ENCODE measurements at places on chromosomes 7 and 10. TPM values are rescaled to one million over a fixed set of nuclear protein-coding genes. Genes with fewer than 3 reads are reported as not detected.

DNA sequence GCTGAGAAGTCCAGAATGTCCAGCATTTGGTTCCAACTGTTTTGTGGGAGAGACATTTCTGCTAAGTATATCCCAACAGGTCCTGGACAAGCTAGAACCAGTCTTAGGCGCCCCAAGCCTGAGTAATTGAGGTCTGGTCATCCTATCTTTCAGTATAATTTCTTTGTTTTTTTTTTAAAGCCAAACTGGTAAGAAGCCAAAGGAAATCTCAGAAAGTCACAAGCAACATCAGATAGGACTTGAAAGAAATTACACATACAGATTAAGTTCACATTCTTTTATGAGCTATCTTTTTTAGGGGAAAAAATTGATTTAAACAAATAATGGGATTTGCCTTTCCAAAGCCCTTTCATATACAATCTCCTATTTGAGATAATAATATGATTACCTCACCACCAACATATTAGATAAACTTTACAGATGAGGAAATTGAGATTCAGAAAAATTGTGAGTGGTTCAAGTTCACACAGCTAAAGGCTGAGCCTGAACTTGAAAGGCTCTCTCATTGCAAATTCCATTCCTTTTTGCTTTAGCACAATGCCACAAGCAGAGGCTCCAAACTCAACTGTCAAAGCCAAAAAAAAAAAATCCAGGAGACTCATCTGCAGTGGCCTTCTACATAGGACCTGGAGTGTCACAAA, 15.0 kb downstream of the PDLIM1 start:
- no peak overlapping the region for H3K4me3 ChIP-seq
- H3K36me3 ChIP-seq, result no peaks in the 10 kb centered on the region
- peaks cover 10% of the 10 kb centered on the region for H3K27me3 ChIP-seq
- no peak for DNase-seq

DNA sequence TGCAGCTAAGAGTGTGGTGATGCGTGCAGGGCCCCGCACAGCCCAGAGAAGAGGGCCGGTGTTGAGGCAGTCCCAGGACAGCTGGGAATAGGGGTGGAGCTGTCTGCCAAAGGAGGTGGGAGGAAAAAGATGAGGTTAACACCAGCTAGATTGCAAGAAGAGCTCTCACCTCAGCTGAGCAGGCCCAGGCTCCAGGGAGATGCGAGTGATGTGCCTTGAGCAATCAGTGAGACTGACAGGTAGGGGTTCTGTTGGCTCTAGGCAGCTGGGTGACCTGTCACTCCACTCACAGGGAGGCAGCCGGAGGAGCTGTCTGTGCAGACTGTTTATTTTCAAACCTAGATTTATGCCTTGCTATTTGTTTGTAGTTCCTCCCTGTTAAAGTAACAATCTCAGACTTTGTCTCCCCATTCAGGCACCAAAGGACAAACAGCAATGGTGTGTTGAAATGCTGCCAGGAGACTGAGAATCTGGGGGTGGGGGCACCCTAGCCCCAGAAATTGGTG, 205.1 kb upstream of the CXCL12 start:
- no peak overlapping the region for H3K4me3 ChIP-seq
- no peak overlapping the region for H3K27ac ChIP-seq
- H3K36me3 ChIP-seq, result no peaks in the 10 kb centered on the region
- no peaks in the 10 kb centered on the region for H3K4me1 ChIP-seq
- peaks cover 4% of the 10 kb centered on the region for H3K27me3 ChIP-seq

GRCh38 chr7:131454498-131454897, 101.9 kb downstream of the PODXL start:
- H3K27me3 ChIP-seq, result no peaks in the 10 kb centered on the region
- H3K4me3 ChIP-seq, result no peak overlapping the region
- DNase-seq, result no peak
- H3K4me1 ChIP-seq, result peaks cover 11% of the 10 kb centered on the region
- H3K27ac ChIP-seq, result no peak overlapping the region

DNA sequence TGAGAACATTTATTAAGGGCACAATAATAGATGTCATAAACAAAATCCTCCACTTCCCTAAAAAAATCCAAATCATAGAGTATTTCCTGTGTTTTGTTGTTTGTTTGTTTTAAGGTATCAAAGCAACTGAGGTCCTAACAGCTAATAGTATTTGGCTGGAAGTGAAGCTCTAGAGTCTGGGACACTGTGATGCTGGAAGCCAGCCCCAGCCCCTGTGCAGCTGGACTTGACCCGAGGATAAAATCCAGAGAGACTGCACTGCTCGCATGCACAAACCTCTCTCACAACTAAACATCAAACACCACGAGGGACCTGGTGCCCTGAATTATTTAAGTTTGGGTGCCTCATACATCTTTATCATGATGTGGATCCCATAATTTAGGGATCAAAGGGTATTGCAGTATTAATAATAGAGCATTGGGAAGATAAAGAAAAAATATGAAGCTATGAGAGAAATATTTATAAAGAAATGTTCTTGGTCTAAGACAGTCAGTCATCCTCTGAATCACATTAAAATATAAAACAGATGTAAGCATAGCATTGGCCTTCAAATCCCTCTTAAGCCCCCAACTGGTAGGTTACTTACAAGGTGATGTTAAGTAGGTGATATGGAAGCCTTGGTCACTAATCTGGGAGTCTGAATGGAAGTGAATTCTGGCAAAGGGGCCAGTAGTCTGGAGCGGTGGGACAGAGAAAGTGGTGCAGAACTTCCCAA, 44.4 kb downstream of the CUBN start:
- DNase-seq, result no peak
- H3K27me3 ChIP-seq, result no peaks in the 10 kb centered on the region
- no peak overlapping the region for H3K27ac ChIP-seq

DNA sequence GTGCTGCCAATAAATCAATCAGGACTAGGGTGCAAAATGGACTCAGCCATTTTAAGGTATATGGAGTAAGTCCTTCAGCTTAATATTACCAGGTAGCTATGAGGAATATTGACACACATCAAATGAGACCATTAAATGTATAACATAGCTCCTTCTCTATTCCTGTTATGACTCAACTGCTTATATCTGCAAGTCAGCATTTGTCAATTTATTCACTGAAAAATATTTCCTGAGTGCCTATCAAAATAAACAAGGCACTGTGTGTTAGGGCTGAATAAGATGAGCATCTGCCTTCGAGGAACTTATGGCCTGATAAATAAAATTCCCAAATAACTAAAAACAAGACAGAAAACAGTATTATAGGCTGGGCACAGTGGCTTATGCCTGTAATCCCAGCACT, 113.8 kb downstream of the CDK6 start:
- H3K27ac ChIP-seq, result no peak overlapping the region
- DNase-seq, result no peak
- H3K27me3 ChIP-seq, result no peaks in the 10 kb centered on the region
- H3K36me3 ChIP-seq, result peaks cover 3% of the 10 kb centered on the region
- peaks cover 28% of the 10 kb centered on the region for H3K4me1 ChIP-seq

- peaks cover 4% of the 10 kb centered on the region for H3K27me3 ChIP-seq
- no peak for DNase-seq
- H3K4me1 ChIP-seq, result no peaks in the 10 kb centered on the region
These were observed 586.8 kb upstream of the MGMT start for GRCh38 chr10:128880159-128880725.

DNA sequence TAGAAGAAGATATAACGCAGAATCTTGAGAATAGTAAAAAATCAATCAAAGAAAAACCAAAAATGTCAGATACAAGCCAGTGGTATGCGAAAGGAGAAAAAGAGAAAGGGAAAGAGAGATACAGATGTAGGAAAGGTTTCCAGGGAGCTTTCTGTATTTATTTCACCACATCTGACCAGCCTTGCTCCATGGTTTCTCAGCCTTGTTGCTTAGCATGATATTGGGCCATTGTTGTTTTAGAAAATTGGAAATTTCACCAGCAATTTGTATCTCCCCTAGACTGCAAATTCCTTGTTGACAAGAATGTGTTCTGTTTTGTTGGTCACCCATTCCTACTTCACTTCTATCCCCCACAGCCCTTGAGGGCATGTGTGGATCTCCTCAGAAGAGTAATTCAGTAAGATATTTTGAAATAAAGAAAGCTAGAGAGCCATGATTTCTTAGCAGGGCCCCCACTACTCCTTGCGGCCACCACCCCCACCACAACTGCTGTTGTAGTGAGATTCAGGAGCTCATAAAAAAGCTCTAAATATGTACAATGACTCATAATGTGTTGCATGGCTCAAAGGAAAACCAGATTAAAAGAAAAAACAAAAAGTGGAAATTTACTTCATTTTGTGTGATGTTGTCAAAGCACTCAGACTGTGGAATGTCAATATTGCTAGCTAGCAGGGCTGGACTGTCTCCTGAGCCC, 138.7 kb downstream of the CHRM2 start:
- H3K36me3 ChIP-seq, result no peaks in the 10 kb centered on the region
- no peaks in the 10 kb centered on the region for H3K27me3 ChIP-seq
- no peak for DNase-seq
- no peak overlapping the region for H3K27ac ChIP-seq
- no peak overlapping the region for H3K4me3 ChIP-seq
- H3K4me1 ChIP-seq, result no peaks in the 10 kb centered on the region

SRPK2 gene
- 46.2 TPM for total RNA-seq

DNA sequence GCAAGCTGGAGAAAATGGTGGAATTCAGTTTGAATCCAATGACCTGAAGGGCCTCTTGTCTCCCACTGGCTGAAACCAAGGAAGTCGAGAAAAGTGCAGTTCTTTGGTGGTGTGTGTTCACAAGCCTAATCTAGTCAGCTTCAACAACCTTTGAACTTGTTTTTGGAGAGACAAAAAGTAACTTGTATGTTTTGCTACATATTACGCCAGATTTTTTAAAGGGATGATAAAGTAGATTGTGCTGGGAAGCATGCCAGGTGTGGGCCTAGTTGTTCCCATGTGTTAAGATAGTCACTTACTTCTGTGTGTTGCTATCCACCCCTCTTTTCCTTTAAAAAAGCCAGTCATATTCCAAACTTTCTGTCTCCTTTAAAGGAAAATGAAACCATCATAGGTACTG, 79.7 kb upstream of the FAM3C start:
- H3K27ac ChIP-seq, result no peak overlapping the region
- H3K4me3 ChIP-seq, result no peak overlapping the region
- no peaks in the 10 kb centered on the region for H3K36me3 ChIP-seq
- no peak for DNase-seq
- no peaks in the 10 kb centered on the region for H3K27me3 ChIP-seq

- H3K36me3 ChIP-seq, result no peaks in the 10 kb centered on the region
- no peak overlapping the region for H3K4me3 ChIP-seq
- no peaks in the 10 kb centered on the region for H3K4me1 ChIP-seq
- no peak for DNase-seq
These were observed 204.6 kb downstream of the HDAC9 start for GRCh38 chr7:18700147-18700546.

DNA sequence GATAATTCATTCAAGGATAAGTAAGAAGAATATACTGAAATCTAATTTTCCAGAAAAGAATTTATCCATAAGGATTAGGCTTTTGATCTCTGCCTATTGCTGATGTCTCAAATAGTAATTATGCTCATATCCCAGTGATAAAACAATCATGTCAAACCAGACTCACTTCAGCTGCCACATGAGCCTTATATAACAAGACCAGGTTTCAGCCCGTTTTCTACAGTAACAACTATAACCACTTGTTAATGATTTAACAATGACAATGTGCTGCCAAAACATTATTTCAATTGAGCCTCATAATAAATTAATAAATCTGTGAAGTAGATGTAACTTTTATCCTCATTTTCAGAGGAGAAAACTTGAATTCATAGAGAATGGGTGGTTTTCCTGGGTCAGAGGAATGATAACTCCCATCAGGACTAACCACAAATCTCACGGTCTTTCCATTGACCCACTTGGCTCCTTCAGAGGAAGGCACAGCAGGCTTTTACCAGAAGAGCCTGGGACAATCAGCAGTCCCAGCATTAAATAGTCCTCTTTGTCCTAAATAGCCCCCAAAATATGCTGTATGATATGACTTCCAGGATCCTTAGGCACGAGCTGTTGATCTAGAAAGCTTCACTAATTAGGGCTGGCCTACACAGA, 42.5 kb upstream of the SLIT1 start:
- H3K27me3 ChIP-seq, result no peaks in the 10 kb centered on the region
- H3K4me3 ChIP-seq, result no peak overlapping the region
- peaks cover 12% of the 10 kb centered on the region for H3K4me1 ChIP-seq
- peaks cover 25% of the 10 kb centered on the region for H3K36me3 ChIP-seq
- no peak overlapping the region for H3K27ac ChIP-seq

HOXA3 gene
- total RNA-seq, result not detected

OR2A5 gene
- total RNA-seq, result not detected

UNCX gene
- not detected for total RNA-seq

NRCAM gene
- not detected for total RNA-seq

GRCh38 chr7:832167-832967, at the start of gene SUN1:
TSS of gene SUN1 (plus strand) at chr7:832476. CDS start at chr7:832525, 49 bp downstream.
- peak; percentile 36 for DNase-seq
- H3K27ac ChIP-seq, result peak within 1 kb of the TSS; percentile 95
- peak within 1 kb of the TSS; percentile 87 for H3K4me3 ChIP-seq
- no peaks in the 10 kb centered on the region for H3K27me3 ChIP-seq

DNA sequence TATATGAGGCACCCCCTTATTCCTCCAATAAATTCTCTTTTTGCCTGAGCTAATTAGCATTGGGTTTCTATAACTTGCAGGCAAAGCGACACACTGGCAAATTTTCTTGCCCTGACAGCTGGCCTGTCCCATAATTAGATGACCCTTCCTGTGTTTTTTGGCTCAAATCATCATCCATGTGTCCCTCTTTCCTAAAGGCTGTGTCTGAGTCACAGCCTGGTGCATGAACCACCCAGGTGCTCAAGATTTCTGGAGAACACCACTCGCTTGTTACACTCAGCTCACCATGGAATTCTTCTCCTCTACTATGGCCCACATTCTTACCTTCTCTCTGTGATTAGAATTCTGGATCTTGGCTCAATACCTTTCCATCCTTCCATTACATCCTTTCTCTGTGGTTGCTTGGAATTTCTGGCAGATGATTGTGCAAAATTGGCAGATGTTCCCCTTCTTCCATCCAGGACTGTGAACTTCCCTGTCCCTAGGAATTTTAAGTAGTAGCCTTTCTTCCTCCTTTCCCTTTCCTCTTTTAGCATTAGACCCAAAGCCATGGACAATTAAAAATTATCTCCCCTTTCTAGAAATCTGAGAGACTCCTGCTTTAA, 116.0 kb upstream of the ANKRD1 start:
- no peaks in the 10 kb centered on the region for H3K36me3 ChIP-seq
- peaks cover 16% of the 10 kb centered on the region for H3K27me3 ChIP-seq
- H3K27ac ChIP-seq, result no peak overlapping the region
- H3K4me1 ChIP-seq, result peaks cover 15% of the 10 kb centered on the region
- DNase-seq, result no peak

- H3K36me3 ChIP-seq, result no peaks in the 10 kb centered on the region
- H3K4me3 ChIP-seq, result no peak overlapping the region
- DNase-seq, result no peak
- no peak overlapping the region for H3K27ac ChIP-seq
- no peaks in the 10 kb centered on the region for H3K27me3 ChIP-seq
These were observed 287.5 kb downstream of the KCNMA1 start for GRCh38 chr10:77350134-77350533.

GRCh38 chr10:63273577-63273976, 140.4 kb downstream of the NRBF2 start:
- peak overlapping the region; percentile 58 for H3K4me3 ChIP-seq
- peaks cover 16% of the 10 kb centered on the region for H3K4me1 ChIP-seq
- H3K27ac ChIP-seq, result peak overlapping the region; percentile 97
- H3K27me3 ChIP-seq, result no peaks in the 10 kb centered on the region

SPDYE6 gene
- total RNA-seq, result not detected

MLXIPL gene
- total RNA-seq, result not detected

GRCh38 chr10:124000792-124001201, 92.6 kb downstream of the CHST15 start:
- peaks cover 30% of the 10 kb centered on the region for H3K27me3 ChIP-seq
- H3K4me1 ChIP-seq, result peaks cover 2% of the 10 kb centered on the region
- H3K4me3 ChIP-seq, result no peak overlapping the region
- no peak for DNase-seq
